ENCODE measurements at places on chromosomes 1 and 21.

DNA sequence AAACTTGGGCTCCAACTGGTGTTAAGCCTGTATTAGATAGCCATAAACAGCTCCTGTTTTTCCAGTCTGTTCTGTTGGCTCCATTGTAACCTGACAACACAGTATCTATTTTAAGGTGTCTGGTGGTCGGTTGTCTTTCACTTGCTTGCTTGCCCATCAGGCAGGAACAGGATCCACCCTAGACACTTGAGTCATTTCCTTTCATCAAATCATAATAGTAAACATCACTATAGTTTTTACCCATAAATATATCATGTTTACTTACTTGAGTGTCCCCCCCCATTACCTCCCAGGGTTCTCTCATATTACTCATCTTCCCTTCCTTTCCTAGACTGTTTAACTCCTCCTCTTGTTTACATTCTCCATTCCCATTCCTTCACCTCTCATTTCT is 2.9 kb downstream of the DDI2 start:
- DNase-seq: no peak

GRCh38 chr1:150927624-150928023 is 1.5 kb downstream of the SETDB1 start:
- DNase-seq: no peak

DNA sequence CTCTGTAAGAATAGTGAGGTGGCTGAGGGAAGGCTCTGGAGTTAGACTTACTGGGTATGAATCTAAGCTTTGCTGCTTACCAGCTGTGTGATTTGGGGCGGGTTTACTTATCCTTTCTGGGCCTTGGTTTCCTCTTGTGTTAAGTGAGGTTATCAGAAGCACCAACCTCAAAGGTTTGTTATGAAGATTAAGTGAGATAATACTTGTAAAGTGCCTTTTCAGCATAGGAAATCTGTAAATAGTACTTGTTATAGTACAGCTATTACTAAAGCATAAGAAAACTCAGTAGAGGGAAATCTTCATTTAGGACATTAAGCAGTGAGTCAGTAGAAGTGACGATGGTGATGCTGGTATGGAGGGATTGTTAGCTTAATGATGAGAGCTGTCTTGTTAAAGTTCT is 12.1 kb downstream of the HHAT start:
- no peak for DNase-seq

DNA sequence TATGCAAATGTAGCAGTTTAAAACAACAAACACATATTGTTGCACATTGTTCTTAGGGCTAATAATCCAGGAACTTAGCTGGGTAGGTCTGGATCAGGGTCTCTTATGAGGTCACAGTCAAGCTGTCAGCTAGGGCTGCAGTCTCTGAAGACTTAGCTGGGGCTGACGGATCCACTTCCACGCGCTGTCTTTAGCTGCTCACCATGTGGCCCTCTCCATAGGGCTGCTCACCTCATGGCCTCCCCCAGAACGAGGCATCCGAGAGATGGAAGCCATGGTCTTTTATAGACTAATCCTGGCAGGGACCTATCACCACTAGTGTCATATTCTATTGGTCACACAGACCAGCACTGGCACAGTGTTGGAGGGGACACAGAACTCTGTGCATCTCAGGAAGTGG is 8.7 kb upstream of the OXCT2 start:
- DNase-seq: no peak

GRCh38 chr1:116692879-116693278 is 25.3 kb upstream of the IGSF3 start:
- no peak for DNase-seq

- no peak for DNase-seq
These were observed 67.0 kb downstream of the IVNS1ABP start for GRCh38 chr1:185250063-185250462.

GRCh38 chr1:52119301-52120079 is 22.4 kb upstream of the ZFYVE9 start:
- no peak for DNase-seq

Measured in hematopoietic multipotent progenitor cell (in vitro differentiated cells).